ENCODE measurements at places on chromosomes 3 and 15.

GRCh38 chr3:134833453-134834163, 38.5 kb downstream of the EPHB1 start:
- DNase-seq = no peak

DNA sequence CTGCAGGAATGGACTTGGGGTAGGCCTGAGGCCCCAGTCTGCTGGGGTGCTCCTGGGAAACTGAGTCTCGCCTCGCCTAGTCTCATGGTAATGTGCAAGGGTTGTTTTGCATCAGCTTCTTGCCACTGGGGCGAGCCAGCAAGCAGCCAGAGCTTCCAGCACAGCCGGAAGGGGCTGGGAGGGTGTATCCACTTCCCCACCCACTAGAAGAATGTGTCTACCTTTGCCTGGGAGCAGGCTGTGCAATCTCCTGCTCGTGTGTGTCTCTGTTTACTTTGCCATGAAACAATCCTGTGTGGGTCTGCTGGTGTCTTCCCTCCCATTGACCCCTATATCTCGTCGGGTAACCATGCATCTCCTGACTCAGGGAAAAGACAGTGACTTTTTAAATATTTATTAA, 21.8 kb upstream of the ERICH6 start:
- no peak for DNase-seq

DNA sequence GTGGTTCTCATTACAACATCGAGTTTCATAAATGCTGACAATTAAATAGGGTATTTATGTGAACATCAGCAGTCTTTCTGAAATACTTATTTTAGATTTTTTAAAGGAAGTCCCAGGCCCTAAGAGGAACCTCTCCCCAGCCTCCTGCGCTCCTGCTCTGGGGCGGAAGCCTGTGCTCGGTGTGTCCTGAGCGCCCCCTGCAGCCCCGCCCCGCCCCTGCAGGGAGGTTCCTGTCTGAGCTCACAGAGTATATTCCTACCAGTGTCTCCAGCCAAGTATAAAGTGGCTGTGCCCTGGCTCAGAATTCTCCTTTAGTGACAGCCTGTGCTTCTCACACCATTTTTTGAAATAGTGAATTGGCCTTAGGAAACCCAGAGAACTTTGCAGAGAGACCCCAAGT, 567.9 kb downstream of the GOLGA6L6 start:
- DNase-seq = no peak

GRCh38 chr3:25452192-25452591, 24.1 kb downstream of the RARB start:
- no peak for DNase-seq

GRCh38 chr3:30578986-30579579, 27.3 kb upstream of the TGFBR2 start:
- no peak for DNase-seq

- no peak for DNase-seq
Measured at GRCh38 chr3:31498791-31499190, 33.9 kb upstream of the STT3B start.
